ENCODE measurements at places on chromosomes 6 and 20. TPM values are rescaled to one million over a fixed set of nuclear protein-coding genes. Genes with fewer than 3 reads are reported as not detected.

- H3K27ac ChIP-seq = no peak overlapping the region
- no peak for DNase-seq
- no peaks in the 10 kb centered on the region for H3K27me3 ChIP-seq
- no peaks in the 10 kb centered on the region for H3K36me3 ChIP-seq
- no peaks in the 10 kb centered on the region for H3K4me1 ChIP-seq
These were observed 47.8 kb upstream of the FRMD1 start for GRCh38 chr6:168126566-168127383.

DNA sequence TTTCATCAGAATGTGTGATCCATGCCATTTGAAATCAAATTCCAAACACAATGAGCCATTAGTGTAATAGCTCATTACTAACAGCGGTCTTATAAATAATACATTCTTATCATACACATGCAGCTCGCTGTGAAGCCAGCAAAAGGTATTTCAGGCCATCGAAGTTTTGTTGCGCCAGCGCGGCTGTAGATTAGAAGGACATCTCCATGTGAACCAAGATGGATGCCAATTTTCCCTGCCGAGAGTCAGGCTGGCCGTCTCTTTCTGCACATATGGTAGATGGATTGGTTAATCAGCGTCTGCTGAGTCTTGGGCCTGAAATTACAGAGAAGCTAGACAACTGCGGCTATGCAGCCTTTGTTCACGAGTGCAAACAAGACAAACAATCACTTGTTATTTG lies 44.1 kb downstream of the CFAP61 start:
- H3K27me3 ChIP-seq = peaks cover 3% of the 10 kb centered on the region
- no peak for DNase-seq
- no peaks in the 10 kb centered on the region for H3K4me1 ChIP-seq
- H3K27ac ChIP-seq = no peak overlapping the region
- H3K4me3 ChIP-seq = no peak overlapping the region
- H3K36me3 ChIP-seq = no peaks in the 10 kb centered on the region

- no peak for DNase-seq
- no peaks in the 10 kb centered on the region for H3K36me3 ChIP-seq
- no peaks in the 10 kb centered on the region for H3K4me1 ChIP-seq
- no peaks in the 10 kb centered on the region for H3K27me3 ChIP-seq
- H3K4me3 ChIP-seq = no peak overlapping the region
These were observed 47.1 kb downstream of the SLC26A8 start for GRCh38 chr6:35977308-35977707.

GRCh38 chr6:85403331-85404015 lies 46.4 kb upstream of the NT5E start:
- H3K4me1 ChIP-seq = peaks cover 25% of the 10 kb centered on the region
- peak overlapping the region; percentile 87 for H3K27ac ChIP-seq
- H3K36me3 ChIP-seq = no peaks in the 10 kb centered on the region
- no peak overlapping the region for H3K4me3 ChIP-seq
- peak; percentile 77 for DNase-seq
- no peaks in the 10 kb centered on the region for H3K27me3 ChIP-seq

The POM121L2 gene
- total RNA-seq = not detected

GRCh38 chr20:16283307-16283706 lies 289.9 kb downstream of the KIF16B start:
- H3K36me3 ChIP-seq = no peaks in the 10 kb centered on the region
- no peak overlapping the region for H3K4me3 ChIP-seq
- DNase-seq = no peak
- no peak overlapping the region for H3K27ac ChIP-seq

- H3K4me1 ChIP-seq = no peaks in the 10 kb centered on the region
- no peak for DNase-seq
- H3K4me3 ChIP-seq = no peak overlapping the region
- H3K27me3 ChIP-seq = no peaks in the 10 kb centered on the region
These were observed 235.3 kb downstream of the TAF4 start for GRCh38 chr20:61830241-61830930.

- H3K27ac ChIP-seq = no peak overlapping the region
- no peaks in the 10 kb centered on the region for H3K36me3 ChIP-seq
- no peak overlapping the region for H3K4me3 ChIP-seq
- H3K27me3 ChIP-seq = no peaks in the 10 kb centered on the region
- H3K4me1 ChIP-seq = no peaks in the 10 kb centered on the region
- no peak for DNase-seq
These were observed 602.7 kb upstream of the NOX3 start for GRCh38 chr6:156058356-156058755.

GRCh38 chr20:53569606-53570307 lies 23.9 kb downstream of the ZNF217 start:
- peaks cover 18% of the 10 kb centered on the region for H3K36me3 ChIP-seq
- no peak overlapping the region for H3K27ac ChIP-seq

DNA sequence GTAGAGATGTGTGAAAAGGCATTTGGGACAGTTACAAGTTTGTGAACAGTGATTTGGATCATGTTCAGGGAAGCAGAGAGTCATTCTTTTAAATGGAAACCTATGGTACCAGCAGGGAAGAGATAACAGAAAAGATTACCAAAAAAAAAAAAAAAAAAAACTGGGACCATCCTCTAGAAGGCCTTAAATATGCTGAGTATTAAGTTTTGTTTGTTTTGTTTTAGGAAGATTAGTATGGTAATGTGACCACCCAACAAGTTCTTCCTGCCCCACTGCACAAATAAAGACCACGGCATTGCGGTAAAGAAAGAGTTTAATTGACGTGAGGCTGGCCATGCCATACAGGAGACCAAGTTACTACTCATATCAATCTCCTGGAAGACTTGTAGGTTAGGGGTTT lies 946.2 kb downstream of the KIF16B start:
- no peaks in the 10 kb centered on the region for H3K36me3 ChIP-seq
- no peaks in the 10 kb centered on the region for H3K27me3 ChIP-seq
- no peak overlapping the region for H3K4me3 ChIP-seq
- no peak overlapping the region for H3K27ac ChIP-seq
- no peak for DNase-seq

GRCh38 chr6:170224694-170225660 lies 65.9 kb downstream of the DLL1 start:
- H3K36me3 ChIP-seq = no peaks in the 10 kb centered on the region
- no peaks in the 10 kb centered on the region for H3K4me1 ChIP-seq
- DNase-seq = no peak
- no peak overlapping the region for H3K27ac ChIP-seq
- no peaks in the 10 kb centered on the region for H3K27me3 ChIP-seq
- H3K4me3 ChIP-seq = no peak overlapping the region

DNA sequence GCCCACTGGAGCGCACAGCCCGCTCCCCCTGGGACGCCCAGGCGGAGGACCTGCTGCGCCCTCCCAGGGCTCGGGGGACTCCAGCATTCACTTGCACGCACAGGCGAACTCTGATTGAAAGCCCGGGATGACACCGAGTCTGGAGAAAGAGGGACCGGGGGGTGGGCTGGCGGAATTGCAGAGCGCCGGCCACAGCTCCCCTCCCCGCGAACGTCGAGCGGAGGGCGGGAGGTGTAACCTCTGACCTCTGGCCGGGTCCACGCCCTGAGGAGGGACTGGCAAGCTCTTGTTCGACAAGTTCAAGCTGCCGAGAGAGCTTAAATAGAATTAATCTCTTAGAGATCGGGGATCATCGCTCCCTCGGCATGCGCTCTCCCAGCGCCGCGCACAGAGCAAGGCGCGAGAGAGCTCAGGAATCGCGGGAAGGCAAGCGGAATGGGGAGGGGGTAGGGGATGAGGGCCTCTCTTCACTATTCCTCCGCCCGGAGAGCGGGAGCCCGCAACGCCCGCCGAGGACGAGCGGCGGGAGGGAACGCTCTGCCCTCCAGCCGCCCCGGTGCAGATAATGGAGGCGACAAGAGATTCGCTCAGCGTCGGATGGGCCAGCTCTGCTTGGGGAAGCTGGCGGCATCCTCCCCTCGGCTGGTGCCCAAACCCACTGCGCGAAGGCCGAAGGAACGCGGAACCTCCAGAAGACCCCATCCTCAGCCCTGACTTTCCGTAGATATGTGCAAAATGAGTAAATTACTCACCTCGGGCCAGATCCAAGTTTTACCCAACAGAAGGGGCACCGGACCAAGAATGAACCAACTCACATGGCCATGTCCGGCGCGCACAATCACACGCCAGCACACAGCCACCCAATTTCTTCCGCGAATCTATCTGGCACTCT lies 761 bp upstream of the NR2E1 start:
- H3K4me1 ChIP-seq = no peaks in the 10 kb centered on the region
- H3K36me3 ChIP-seq = no peaks in the 10 kb centered on the region
- no peak for DNase-seq
- no peak overlapping the region for H3K27ac ChIP-seq

DNA sequence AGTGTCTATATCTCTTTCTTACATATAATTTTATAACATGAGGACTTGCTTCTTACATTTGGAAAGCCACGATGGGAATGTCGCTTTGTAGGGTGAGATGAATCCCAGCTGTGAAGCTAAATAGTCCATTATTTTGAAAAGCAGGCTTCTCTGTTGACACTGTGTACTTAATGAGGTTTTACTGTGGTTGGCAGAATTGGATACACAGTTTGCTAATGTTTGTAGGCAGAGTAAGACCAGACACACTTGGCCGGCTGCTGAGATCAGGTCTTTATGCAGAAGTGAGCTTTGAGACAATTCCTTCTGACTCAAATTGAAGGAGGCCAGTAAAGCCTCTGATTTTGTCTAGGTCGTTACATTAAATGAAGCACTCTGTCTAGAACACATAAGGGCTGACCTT lies 93.0 kb downstream of the NDUFAF5 start:
- DNase-seq = no peak
- no peaks in the 10 kb centered on the region for H3K4me1 ChIP-seq
- H3K27ac ChIP-seq = no peak overlapping the region
- H3K4me3 ChIP-seq = no peak overlapping the region
- no peaks in the 10 kb centered on the region for H3K27me3 ChIP-seq
